ENCODE measurements at places on chromosomes 16 and 17. TPM values are rescaled to one million over a fixed set of nuclear protein-coding genes. Genes with fewer than 3 reads are reported as not detected.

The CNTNAP4 gene
- 17.7 TPM for total RNA-seq

The PDILT gene
- total RNA-seq, result not detected

The KRTAP2-1 gene
- total RNA-seq, result not detected

The SLFN11 gene
- not detected for total RNA-seq
